ENCODE measurements at places on chromosomes 11 and 22.

DNA sequence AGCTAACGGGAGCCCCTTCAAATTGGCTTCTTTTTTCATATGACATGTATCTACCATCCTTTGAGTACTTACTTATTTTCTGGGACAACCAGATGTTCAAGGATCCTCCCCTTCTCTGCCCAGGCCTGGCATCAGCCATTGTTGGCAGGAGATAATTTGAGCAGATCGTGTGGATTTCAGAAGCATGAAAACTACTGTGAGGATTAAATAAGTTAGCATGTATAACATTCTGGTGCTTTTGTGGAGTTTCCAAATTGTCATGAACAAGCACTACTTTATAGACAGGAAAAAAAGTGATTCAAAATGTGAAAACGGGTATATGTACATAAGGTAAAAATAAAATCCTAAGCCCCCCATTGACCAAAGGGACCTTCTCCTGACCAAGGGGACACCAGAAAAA is 2.1 kb upstream of the NADSYN1 start:
- no peak for DNase-seq

GRCh38 chr22:40363059-40363458 is 7.3 kb upstream of the SGSM3 start:
- peak; percentile 90 for DNase-seq

DNA sequence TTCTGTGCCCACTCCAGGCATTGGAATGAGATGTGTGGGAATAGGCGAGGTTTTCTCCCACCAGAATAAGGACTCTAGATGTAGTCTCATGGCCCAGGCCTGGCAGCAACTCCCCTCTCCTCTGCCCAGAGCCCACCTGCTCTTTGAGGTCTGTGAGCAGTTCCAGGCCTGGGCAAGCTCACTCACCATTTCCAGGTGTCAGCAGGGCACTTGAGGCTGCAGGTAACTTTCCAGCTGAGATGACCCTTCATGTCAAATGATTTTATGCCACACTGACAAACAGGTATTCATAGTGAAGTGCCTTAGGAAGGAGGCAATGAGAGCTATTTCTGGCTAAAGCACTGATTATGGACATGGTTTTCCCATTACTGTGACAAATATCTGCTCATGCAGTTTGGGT is 123.3 kb upstream of the CCDC90B start:
- no peak for DNase-seq

DNA sequence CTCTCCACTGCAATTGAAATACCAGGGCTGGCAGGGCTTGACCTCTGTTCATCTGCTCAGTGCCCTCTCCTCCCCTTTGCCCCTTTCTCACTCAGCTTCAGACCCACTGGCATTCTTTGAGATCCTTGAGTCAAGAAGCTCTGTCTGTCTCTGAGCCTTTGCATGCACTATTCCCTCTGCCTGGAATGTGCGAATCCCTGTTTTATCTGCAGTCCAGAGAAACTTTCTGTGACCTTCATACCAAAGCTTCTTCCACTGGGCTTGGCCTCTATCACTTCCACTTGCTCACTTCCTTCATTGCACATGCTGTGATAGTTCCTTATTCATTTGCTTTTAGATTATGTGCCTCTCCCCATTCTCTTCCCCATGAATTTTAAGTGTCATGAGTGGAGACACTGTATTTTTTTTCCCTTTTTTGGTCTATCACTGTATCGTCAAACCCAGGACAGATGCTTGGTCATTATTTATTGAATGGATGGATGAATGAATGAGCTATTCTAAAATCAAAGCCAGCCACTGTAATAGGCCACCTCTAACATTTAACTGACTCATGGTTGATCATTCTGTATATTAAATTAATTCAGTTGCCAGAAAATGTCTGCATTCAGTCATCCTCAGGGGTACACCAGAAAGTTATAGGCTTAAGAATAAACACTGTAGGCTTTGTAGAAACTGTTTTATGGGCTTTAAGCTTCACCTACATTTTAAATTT is 88.7 kb upstream of the TIMP3 start:
- no peak for DNase-seq

- DNase-seq, result peak; percentile 23
Observed at GRCh38 chr11:96103102-96103501, 179.2 kb upstream of the MTMR2 start.

GRCh38 chr11:95512682-95513081 is 276.9 kb downstream of the FAM76B start:
- peak; percentile 88 for DNase-seq

- no peak for DNase-seq
Observed at GRCh38 chr11:71145988-71146824, 106.2 kb downstream of the SHANK2 start.

GRCh38 chr22:30079952-30080533 is at the start of gene HORMAD2:
TSS of gene HORMAD2 (plus strand) at chr22:30080464. CDS start at chr22:30093953, 13,489 bp downstream.
- DNase-seq, result no peak

DNA sequence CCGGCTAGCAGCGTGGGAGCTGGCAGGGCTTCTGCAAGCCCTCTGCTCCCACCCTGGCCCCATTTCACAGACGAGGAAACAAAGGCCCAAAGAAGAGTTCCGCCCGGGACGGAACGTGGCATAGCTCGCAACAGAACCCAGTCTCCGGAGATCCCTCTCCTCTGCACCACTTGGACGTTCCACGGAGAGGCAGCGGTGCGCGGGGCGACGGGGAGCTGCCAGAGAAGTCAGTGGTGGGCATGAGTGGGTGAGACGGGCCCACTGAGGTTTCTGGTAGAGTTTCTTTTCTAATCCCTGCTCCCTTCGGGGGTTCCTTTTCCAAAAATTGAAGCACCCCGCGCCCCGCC is 554 bp upstream of the NECTIN1 start:
- DNase-seq, result no peak

Data from IMR-90 (cell line).